ENCODE measurements at places on chromosomes 13 and 19. TPM values are rescaled to one million over a fixed set of nuclear protein-coding genes. Genes with fewer than 3 reads are reported as not detected.

DNA sequence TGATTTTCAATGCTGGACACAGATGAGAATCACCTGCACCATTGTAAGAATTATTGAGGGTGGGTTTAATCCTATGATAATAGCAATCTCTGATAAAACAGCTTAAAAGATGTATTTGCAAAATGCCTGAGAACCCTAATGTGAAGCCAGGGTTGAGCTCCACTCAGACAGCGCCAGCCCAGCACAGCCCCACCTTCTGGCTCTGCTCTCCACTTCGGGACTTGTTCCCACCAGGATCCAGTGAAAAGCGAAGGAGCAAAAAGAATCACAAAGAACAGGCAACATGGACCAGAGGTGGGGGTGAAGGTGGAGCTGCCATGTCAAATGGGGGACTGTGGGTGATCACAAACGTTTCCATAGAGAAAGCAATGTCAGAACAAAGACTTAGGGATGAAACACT lies 18.6 kb upstream of the ZNF816 start:
- no peak overlapping the region for H3K4me3 ChIP-seq
- no peaks in the 10 kb centered on the region for H3K36me3 ChIP-seq
- H3K27ac ChIP-seq = no peak overlapping the region
- DNase-seq = no peak
- no peaks in the 10 kb centered on the region for H3K27me3 ChIP-seq
- no peaks in the 10 kb centered on the region for H3K4me1 ChIP-seq

Gene NANOS3
- polyA plus RNA-seq = 2.5 TPM

Gene CDC42EP5
- polyA plus RNA-seq = 31.6 TPM

DNA sequence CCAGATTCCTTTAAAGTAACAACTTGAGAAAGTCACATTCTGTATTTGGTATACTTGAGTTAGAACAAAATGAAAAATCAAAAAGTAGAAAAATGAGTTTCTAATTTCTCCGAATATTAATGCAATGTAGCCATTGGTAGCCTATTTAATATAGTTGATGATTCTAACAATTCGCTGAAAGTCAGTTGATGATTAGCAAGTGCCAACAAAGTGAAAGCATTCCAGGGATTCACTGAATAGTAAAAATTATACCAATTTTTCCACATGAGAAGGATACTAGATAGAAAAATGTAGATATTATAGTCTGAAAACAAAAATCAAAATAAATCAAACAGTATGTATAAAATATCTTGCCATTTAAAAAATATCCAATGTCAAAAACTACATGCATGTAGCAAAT lies 117.2 kb downstream of the FREM2 start:
- no peaks in the 10 kb centered on the region for H3K36me3 ChIP-seq
- H3K27me3 ChIP-seq = no peaks in the 10 kb centered on the region
- no peak for DNase-seq
- no peak overlapping the region for H3K4me3 ChIP-seq
- no peaks in the 10 kb centered on the region for H3K4me1 ChIP-seq

- H3K36me3 ChIP-seq = no peaks in the 10 kb centered on the region
- DNase-seq = no peak
- H3K27ac ChIP-seq = no peak overlapping the region
Observed at GRCh38 chr19:42555317-42555716, 27.0 kb upstream of the CEACAM1 start.

DNA sequence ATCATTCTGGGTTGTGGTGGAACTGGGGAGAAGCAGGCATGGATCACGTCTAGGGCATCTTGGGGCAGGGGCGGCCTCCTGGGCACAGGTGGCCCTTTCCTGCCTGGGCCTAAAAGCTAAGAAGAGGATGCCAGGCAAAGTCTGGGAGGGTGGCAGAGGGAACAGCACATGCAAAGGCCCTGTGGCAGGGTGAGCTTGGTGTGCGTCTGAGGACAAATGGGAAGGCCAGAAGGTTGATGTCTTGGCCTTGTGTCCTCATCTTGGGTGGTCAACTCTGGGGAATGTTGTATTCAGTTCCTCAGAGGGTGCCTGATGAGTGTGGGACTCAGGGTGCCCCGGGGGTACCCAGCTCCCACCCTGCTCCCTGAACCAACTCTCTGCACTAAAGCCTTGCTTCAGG lies 5.4 kb upstream of the PLK5 start:
- DNase-seq = no peak
- H3K27me3 ChIP-seq = peaks cover 11% of the 10 kb centered on the region
- H3K4me3 ChIP-seq = no peak overlapping the region
- no peak overlapping the region for H3K27ac ChIP-seq
- H3K4me1 ChIP-seq = peaks cover 3% of the 10 kb centered on the region

DNA sequence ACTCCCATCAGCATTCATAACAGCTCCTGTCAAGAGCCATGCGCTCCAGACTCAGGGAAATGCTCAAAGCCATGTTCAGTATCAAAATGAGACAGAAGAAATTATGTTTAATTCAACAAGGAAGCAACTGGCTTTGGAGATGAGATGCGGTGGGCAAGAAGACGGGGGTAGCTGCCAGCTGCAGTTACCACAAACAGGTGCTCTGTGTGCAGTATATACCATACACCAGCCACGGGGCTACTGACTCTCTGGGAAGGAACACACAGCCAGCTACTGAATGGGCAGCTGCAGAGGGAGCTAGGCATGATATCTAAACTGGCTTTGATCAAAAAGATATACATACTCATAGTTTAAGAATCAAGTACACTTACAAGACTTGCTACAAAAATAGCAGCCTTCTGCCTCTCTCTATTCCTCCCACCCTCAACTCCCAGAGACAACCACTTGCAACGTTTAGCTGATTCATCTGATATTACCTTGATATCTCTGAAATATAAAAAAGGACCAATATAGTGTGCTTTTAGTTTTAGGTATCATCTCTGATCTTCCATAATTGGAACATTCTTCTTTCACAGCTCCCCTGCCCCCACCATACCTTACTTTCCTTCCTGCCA lies 593.0 kb downstream of the UQCRFS1 start:
- DNase-seq = no peak
- no peak overlapping the region for H3K27ac ChIP-seq
- no peaks in the 10 kb centered on the region for H3K27me3 ChIP-seq
- no peaks in the 10 kb centered on the region for H3K36me3 ChIP-seq
- no peak overlapping the region for H3K4me3 ChIP-seq
- no peaks in the 10 kb centered on the region for H3K4me1 ChIP-seq

GRCh38 chr13:22195726-22196125 lies 524.9 kb downstream of the FGF9 start:
- no peaks in the 10 kb centered on the region for H3K4me1 ChIP-seq
- H3K4me3 ChIP-seq = no peak overlapping the region
- no peaks in the 10 kb centered on the region for H3K27me3 ChIP-seq
- no peaks in the 10 kb centered on the region for H3K36me3 ChIP-seq
- H3K27ac ChIP-seq = no peak overlapping the region

GRCh38 chr13:52449331-52450011 lies 963 bp downstream of the VPS36 start:
- no peaks in the 10 kb centered on the region for H3K36me3 ChIP-seq
- H3K27me3 ChIP-seq = no peaks in the 10 kb centered on the region
- H3K4me1 ChIP-seq = peaks cover 36% of the 10 kb centered on the region
- H3K4me3 ChIP-seq = peak overlapping the region; percentile 65
- DNase-seq = no peak

DNA sequence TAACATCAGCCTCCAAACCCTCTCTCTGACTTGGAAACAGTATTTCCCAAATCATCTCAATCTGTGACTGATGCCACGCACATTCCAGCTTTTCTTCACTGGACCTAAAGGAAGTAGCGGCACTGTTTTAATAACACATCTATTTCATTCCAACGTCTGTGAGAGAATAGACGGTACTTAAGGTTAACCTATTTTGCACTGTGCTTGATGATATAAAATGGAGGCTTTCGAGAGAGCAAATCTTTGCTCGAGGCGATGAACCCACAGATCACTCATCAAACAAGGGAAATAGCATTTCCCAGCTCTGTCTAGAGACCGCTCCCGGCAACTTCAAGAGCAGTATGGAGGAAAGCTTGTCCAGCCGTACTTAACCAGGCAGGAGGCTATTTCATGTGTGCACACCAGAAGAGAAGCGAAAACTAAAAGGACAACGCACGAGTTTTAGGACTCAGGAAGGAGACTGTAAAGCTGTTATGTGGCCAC lies 2.9 kb downstream of the UBL3 start:
- peak overlapping the region; percentile 59 for H3K27ac ChIP-seq
- peak; percentile 38 for DNase-seq
- peaks cover 15% of the 10 kb centered on the region for H3K4me1 ChIP-seq

Gene RFPL4A
- not detected for polyA plus RNA-seq

Gene IGSF23
- not detected for polyA plus RNA-seq

DNA sequence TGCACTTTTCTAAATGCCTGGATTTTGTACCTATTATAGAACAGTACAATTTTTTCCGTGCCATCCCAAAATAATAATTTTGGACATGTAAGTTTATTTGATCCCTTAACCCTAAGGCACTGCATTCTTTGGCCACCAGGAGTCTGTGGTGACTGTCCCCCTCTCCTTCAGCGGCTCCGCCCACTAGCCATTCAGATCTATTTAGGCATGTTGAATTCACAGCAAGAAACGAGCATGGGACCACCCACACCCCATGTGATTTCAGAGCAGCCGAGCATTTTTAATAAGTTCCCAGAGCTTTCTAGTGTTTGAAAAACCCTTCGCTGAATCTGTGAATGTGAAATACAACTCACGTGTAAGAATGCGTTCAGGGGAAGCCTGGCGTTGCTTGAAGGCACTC lies 567.5 kb downstream of the MYO16 start:
- H3K27ac ChIP-seq = no peak overlapping the region
- no peaks in the 10 kb centered on the region for H3K4me1 ChIP-seq
- H3K27me3 ChIP-seq = no peaks in the 10 kb centered on the region
- H3K4me3 ChIP-seq = no peak overlapping the region
- H3K36me3 ChIP-seq = no peaks in the 10 kb centered on the region

DNA sequence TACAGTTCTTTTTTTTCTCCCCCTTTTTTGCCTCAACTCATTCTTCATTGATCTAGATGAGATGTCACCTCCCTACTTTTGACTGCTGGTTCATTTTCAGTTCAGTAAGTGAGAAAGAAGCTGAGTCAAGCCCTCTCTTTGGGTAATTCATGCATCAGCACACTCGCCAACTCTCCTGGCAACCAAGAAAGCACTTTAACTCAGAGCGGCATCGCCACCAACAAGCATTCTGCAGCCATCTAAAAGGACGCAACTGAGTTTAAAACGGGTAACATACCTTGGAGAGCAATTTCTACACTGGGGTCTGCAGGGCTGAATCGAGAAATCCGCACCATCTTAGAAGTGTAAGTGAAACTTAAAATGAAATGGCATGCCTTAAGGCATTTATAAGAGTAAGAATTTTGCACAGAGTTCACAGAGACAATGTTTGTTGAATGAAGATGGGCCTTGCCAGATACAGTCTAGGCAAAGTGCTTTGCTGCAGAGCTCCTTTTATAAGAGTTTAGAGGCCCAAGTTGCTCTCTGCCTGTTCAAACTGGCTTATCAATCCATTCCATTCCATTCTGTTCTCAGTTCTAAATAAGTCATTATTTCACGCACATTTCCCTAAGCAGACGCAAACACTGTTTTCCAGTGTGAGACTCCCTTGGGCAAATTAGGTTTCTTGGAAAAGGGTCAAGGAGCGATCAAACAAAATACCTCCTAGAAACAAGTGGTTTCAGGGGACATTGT lies 338.0 kb downstream of the ENOX1 start:
- H3K4me1 ChIP-seq = no peaks in the 10 kb centered on the region
- H3K4me3 ChIP-seq = no peak overlapping the region
- no peak overlapping the region for H3K27ac ChIP-seq
- DNase-seq = no peak
- no peaks in the 10 kb centered on the region for H3K27me3 ChIP-seq

GRCh38 chr13:109795011-109795410 lies 8.6 kb upstream of the IRS2 start:
- no peaks in the 10 kb centered on the region for H3K36me3 ChIP-seq
- peaks cover 19% of the 10 kb centered on the region for H3K27me3 ChIP-seq
- H3K4me1 ChIP-seq = peaks cover 13% of the 10 kb centered on the region
- no peak overlapping the region for H3K27ac ChIP-seq
- H3K4me3 ChIP-seq = no peak overlapping the region

Gene CALR3
- not detected for polyA plus RNA-seq

GRCh38 chr13:24308068-24308445 lies 1.3 kb upstream of the C1QTNF9 start:
- no peak overlapping the region for H3K4me3 ChIP-seq
- no peaks in the 10 kb centered on the region for H3K36me3 ChIP-seq
- H3K27me3 ChIP-seq = no peaks in the 10 kb centered on the region
- no peaks in the 10 kb centered on the region for H3K4me1 ChIP-seq
- H3K27ac ChIP-seq = no peak overlapping the region

Measured in left lung (tissue), 14 donors.